Renal cortical epithelial cell (primary cell): ENCODE measurements at places on chromosomes 2 and 18.

DNA sequence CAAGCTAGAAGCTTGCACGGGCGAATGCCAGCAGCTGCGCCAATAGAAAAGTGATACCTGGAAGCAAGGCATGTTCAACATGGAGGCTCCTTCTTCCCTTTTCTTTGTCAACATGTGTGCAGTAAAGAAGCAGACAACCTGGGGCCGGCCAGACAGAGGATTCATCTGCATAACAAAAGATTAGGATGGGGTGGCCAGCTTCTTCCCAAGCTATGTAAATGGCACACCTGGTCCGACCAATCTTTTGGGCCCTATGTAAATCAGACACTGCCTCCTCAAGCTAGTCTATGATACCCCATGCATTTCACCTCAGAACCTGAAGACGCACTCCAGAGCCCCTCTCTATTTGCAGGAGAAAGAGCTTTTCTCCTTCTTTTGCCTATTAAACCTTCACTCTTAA, 66.4 kb upstream of the TGFA start:
- no peak for DNase-seq

DNA sequence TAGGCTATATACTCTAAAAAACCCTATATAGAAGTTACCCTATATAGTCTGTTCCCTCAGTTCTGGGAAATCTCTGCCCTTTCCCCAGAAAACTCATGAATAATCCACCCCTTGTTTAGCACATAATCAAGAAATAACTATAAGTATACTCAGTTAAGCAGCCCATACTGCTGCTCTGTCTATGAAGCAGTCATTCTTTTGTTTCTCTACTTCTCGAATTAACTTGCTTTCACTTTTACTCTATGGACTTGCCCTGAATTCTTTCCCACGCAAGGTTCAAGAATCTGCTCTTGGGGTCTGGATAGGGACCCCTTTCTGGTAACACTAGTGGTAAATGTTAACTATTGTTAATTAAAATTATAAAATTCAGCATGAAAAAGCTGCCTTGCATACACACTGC, 17.4 kb upstream of the AP1S3 start:
- no peak for DNase-seq

DNA sequence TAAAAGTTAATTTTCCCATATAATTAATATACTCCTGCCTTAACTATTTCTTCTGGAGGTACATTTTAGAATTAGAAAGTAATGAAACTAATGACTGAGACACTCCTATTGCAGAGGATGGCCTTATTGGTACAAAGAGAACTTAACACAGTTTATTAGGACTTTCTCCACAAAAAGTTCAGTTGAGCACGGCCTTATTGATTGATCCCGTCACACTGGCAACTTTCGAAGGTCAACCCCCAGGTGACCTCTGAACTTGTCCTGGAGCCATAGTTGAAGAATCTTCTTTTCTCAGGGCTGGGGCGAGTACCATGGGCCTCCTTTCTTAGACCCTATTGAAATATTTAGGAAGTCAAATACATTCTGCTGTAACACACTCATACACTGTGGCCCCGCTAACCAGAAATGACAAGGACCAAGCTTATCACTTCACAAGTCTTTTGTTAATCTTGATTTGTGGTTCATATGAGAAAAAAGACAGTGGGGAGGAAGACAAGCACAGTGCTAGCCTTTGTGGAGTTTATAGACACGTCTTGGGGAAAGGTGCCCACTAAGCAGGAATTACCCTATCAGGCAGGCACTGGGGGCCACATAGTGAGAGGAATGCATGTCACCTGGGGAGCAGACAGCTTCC, 11.2 kb downstream of the SPP2 start:
- DNase-seq, result no peak

DNA sequence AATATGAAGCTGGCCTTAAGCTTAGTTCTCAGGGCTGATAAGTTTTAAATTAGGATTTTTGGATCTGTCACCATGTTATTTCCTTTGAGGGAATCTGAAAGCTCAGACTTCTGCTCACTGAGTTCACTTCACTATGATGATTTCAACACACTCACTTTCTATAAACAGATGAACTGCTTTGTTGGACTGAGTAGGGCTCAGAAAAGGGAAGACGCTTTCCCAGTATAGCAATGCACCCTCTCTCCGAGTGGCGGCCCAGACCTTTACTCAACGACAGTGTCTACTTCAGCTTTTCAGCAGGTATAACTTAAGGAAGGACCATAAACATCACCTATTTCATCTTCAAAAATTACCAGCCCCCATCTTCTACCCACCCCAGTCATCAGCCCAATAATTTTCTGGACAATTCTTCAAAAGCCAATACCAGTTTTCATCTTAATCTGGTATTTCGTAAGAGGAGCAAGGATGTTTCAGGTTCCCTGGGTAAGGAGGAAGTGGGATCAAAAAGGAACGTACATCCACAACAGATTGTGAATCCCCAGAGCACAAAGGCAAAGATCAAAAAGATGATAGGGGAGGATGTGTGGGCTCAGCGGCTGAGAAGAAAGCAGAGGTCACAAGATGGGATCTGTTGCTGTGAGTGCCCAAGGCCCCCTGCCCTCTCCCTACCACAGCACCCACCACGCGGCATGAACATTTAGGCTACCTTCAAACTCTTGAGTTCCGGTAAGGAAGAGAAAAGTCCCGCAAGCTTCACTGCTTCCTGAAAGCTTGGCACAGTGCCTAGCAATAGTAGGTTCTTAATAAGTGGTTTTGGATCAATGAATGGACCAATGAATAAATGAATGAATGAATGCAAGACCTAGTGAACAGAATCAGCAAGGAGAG, 41.9 kb downstream of the LPIN2 start:
- peak; percentile 48 for DNase-seq

DNA sequence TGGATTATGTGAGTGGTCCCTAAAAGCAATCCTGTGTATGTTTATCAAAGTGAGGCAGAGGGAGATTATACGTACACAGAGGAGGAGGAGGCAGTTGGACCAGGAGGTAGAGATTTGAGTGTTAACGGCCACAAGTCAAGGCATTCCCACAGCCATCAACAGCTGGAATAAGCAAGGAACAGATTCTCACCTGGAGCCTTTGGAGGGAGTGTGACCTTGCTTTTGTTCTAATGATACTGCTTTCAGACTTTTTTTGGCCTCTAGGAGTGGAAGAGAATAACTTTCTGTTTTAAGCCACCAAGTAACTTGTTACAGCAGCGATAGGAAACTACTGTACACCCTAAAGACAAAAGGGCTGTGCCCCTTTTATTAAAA, 18.1 kb downstream of the LCLAT1 start:
- DNase-seq, result no peak

DNA sequence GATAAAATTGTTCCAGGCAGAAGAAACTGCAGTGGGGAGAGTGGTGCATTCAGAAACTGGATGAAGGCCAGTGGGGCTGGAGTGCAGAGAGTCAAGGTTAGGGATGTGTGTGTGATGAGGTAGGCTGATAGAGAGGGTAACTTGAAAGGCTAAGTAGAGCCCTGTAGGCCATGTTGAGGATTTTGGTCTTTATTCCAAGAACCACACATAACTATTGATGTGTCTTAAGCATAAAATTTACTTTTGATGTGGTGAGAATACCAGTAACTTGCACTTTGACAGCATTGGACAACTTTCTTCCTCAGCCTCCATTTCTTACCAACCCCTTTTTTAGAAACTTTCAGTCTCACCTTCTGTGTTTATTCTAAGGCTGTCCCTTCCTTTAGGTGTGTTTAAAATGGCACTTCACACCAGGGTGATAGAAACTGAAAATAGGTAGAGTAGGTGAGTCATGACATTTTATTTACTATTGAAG, 22.6 kb downstream of the MTX2 start:
- peak; percentile 33 for DNase-seq

DNA sequence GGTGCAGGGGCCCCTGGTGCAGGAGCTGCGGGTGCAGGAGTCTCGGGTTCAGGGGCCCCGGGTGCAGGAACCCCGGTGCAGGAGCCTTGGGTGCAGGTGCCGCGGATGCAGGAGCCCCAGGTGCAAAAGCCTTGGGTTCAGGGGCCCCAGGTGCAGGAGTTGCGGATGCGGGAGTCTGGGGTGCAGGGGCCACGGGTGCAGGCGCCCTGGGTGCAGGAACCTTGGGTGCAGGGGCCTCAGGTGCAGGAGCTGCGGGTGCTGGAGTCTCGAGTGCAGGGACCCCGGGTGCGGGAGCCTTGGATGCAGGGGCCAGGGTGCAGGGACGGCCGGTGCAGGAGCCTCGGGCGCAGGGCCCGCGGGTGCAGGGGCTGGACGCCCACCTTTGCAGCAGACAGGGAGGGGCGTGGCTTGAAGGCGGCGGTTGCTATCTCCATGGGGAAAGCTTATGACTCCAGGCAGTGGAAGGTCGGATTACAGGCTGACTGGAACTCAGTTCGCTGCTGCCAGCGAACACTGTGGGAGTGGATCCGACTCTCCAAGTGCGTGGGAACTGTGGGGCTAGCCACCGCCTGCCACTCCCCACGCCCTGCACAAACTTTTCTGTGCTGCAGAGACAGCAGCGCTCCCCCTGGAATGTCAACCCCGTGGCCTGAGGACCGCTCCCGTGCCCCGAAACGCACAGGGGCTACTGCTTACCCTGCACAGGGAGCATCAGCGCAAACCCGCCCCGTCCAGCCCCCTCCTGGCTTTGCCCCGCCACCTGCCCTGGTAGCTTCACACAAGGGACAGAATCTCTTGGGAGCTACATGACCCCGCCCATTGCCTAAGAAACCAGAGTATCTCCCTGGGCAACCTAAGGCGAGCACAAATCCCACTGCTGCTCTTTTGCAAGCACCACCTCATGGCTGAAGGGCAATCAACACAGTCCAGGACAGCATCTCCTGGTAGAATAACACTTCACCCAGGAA, 40.3 kb downstream of the COPS9 start:
- DNase-seq, result no peak

GRCh38 chr18:57175532-57175931, 28.6 kb downstream of the BOD1L2 start:
- no peak for DNase-seq

- DNase-seq, result no peak
These were observed 31.6 kb downstream of the GBX2 start for GRCh38 chr2:236136538-236136937.

DNA sequence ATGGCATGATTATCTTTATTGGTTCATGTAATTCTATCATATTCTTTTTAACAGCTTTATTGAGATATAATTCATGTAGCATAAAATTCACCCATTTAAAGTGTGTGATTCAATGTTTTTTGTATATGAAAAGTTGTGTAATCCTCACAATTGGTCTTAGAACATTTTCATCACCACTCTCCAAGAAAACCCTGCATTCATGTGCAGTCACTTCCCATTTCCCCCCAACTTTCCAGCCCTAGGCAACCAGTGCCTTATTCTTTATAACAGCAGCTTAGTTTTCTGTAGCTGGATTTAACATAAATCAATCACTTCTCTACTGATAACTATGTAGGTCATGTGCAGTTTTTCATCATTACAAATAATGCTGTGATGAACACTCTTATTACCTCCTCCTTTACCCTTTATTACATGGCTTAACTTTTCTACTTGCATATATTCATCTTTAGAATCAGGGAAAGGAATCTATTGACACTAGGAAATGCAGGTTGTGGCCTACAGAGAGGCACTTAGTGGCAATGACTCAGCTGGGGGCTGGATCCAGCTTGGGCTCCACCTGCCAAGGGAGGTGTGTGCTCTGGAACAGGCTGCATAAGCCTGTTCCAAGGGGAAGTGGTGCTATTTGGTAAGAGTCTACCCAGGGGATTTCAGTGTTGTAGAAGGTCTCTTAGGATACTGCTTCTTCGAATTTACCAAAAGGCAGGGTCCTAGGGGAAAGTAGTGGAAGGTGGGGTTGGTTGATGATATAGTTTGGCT, 89.1 kb downstream of the ETAA1 start:
- DNase-seq, result peak; percentile 72

- DNase-seq, result peak; percentile 26
These were observed 127.0 kb downstream of the CCBE1 start for GRCh38 chr18:59570101-59570775.

DNA sequence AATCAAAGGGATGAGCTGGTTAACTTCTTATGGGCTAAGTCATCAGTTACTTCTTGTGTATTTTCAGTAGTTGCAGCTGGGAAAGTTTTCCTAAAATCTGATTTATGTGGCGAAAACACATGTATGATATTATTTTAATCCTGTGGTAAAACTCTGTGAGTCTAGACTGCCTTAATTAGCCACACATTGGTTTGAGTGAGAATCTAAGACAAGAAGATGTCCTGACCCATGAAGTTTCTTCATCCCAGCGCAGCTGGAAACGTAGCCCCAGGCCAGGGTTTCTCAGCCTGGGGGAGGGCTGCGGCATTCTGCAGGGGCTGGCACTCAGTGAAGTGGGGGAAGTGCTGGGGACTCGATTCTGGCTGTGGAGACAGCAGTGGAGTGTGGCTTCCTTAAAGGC, 44.7 kb upstream of the INHBB start:
- no peak for DNase-seq

GRCh38 chr18:59718108-59718463, 20.9 kb upstream of the CCBE1 start:
- DNase-seq, result peak; percentile 68

GRCh38 chr2:77571545-77571944, 49.4 kb upstream of the LRRTM4 start:
- no peak for DNase-seq

GRCh38 chr2:73069041-73069854, 2.3 kb downstream of the SFXN5 start:
- no peak for DNase-seq

DNA sequence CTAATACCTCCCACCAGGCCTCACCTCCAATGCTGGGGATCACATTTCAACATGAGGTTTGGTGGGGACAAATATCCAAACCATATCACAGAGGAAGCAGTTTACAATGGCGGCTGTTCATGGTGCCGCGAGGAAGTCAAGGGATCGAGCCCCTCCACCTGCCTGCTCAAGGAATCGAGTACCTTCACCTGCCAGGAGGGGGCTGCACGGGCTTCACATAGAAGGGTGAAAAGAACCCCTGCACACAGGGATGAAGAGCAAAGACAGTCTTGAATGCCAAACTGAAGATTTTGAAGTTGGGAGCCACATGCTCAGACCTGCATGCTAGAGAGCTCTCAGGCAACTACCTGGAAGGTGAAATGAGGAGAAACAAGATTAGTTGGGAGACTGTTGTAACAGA, 110.3 kb downstream of the KCNF1 start:
- DNase-seq, result no peak

- no peak for DNase-seq
These were observed 1956.0 kb upstream of the LRRTM1 start for GRCh38 chr2:82260521-82260920.

GRCh38 chr2:175004980-175005732, at the start of gene CHN1:
Gene CHN1 (minus strand): TSS chr2:175005381. CDS start chr2:175004912, 469 bp downstream.
- no peak for DNase-seq

GRCh38 chr2:208049441-208049840, 24.1 kb upstream of the PLEKHM3 start:
- DNase-seq, result no peak

DNA sequence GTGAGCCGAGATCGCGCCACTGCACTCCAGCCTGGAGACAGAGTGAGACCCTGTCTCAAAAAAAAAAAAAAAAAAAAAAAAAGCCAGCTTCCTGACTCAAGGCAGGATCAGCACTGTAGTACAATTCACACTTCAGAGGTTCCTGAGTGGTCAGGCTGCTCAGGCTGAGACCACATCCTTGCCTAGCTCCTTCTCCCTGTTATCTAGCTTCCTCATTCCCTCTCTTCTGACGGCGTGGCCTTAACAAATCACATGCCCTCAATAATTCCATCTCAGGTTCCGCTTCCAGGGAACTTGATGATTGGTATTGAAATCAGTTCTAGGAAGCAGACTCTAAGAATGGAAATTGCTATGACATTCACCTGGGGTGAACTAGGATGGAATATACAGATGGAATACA, 29.8 kb upstream of the KDM3A start:
- DNase-seq, result no peak
